ENCODE measurements at places on chromosomes 7 and 10.
A peak's percentile ranks its signal among the peaks of the same experiment; 100 is the strongest.

GRCh38 chr10:69641261-69641980, 11.4 kb downstream of the FAM241B start:
- peak; percentile 71 for DNase-seq

- DNase-seq, result no peak
Measured at GRCh38 chr10:35716776-35717175, 74.7 kb upstream of the FZD8 start.

DNA sequence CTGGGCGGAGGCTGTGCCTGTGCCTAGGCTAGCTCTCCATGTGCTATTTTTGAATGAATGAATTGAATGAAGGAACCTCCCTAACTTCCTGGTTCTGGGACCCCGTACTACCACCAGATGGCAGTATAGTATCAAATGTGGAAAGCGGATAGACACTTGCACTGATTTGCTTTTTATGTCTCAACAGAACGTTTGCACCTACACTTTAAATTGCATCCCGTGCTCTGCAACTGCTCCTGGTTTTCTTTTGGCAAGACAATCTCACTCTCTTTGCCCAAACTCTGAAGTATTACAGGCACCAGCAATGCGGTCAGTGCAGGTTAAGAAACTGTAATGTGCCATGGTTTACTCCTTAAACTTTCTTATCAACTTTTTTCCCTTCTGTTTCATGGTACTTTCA, 6.5 kb downstream of the FZD8 start:
- DNase-seq, result no peak

DNA sequence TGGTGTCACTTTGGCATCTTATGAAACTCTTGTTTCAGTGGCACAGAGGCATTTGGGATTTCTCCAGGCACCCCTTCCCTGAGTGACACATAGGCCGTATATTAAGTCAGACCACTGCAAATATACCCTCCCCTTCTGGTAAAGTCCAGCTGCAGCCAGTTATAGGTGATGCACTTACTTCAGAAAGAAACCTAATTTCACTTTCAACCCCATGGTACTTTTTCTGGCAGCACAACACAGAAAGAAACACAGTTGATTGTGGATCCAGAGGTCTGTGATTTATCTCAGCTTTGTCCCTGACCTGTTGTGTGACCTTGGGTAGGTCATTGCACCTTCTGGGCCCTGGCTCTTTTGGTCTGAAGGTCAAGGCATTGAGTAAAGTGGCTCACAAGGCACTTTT, 173.2 kb downstream of the BUB3 start:
- no peak for DNase-seq

DNA sequence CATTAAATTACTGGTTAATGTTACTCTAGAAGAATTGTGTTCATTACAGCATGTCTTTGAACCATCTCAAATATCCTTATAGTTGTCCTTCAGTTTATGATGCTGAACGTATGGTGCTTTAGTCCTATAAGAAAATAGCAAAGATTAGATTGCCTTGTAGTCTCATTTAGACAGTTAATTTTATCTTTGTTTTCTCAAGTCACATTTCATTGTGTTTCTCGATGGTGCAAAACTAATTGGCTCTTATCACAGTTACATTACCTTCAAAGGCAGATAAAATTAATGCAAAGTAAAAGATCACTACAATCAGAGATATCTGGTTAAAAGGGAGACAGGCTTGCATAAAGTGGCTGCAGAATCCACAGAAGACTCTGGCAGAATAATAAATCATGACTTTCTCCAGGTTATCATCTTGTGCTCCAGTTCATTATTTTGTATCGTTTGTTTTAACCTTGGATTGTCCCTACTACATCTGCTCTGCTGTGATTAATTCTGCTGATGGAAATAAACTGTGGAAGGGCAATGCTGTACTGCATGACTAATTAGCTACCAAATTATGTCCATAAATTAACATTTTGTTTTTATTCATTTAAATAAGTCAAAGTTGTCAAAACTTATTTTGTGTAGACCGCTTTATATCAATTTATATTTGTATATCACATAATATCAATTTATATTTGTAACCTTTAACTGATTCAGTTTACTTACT, 24.2 kb downstream of the PRPS1L1 start:
- DNase-seq, result no peak

GRCh38 chr10:98019784-98020183, 10.6 kb downstream of the CRTAC1 start:
- no peak for DNase-seq
